ENCODE measurements at places on chromosomes 5 and 9.

- DNase-seq = peak; percentile 57
Observed at GRCh38 chr5:61732369-61732768, 400.3 kb downstream of the ZSWIM6 start.

DNA sequence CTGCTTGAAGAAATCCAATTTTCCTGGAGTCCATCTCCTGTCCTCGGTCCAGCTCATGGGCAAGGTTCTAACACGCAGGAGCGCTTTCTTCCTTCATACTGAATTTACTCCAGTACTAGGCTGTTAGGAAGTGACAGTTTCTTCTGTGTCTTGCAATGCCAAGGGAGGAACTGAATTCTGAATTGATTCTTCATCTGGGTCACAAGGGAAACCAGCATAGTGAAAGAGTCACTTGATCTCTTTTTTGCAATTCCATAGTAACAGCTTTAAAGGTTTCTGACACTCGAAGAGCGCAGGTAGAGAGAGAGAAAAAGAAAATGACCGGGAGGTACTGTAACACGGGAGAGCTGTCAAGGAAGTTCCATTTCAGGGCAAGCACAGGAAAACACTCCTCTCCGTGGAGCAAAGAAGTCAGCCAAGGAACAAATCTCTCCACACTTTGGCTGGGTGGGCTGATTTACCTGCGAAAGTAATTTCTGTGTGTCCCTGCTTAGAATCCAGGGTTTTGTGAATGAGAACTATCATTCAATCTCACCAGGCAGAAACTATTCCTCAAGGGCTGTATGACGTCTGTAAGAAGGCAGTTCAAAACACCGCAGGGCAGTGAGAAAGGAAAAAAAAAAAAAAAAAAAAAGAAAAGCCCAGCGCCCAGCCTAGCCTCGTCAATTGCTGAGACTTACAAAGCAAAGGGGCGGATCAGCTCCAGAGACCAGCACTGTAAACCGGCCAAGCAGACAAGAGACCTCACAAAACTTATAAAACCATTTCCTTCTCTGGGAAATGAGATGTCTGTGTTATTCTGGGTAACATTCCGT, 617.8 kb downstream of the PDE4D start:
- peak; percentile 19 for DNase-seq

DNA sequence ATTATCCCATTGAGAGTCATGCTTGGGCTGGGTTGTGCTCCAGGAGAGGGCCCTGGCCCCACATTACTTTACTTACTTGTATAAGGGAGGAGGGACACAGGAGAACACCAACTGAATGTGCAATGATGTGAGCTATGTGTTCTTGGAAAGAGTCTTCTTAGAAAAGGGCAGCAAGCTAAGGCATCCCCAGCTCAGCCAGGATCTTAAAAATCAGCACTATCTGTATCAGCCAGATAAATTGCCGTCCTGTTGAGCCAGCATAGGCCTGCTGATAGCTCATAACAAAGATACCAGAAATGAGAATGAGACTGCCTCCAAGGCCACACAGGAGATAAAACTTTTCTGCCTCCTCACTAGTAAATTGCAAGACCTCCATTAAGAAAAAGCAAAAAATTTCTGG, 357.5 kb downstream of the CAAP1 start:
- DNase-seq = no peak

GRCh38 chr9:112135706-112136105, 39.4 kb downstream of the SUSD1 start:
- DNase-seq = no peak

GRCh38 chr5:103929338-103930013, 366.9 kb upstream of the NUDT12 start:
- DNase-seq = no peak

GRCh38 chr9:32533336-32533735, 7.3 kb upstream of the RIGI start:
- DNase-seq = no peak

DNA sequence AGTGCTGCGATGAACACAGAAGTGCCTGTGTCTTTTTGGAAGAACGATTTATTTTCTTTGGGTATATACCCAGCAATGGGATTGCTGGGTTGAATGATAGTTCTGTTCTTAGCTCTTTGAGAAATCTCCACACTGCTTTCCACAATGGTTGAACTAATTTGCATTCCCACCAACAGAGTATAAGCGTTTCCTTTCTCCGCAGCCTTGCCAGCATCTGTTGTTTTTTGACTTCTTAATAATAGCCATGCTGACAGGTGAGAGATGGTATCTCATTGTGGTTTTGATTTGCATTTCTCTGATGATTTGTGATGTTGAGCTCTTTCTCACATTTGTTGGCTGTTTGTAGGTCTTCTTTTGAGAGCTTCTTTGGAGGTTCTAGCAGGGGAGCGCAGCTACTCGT, 134.6 kb downstream of the TENT4A start:
- no peak for DNase-seq

- no peak for DNase-seq
Observed at GRCh38 chr5:172795318-172795977, 24.5 kb upstream of the DUSP1 start.

DNA sequence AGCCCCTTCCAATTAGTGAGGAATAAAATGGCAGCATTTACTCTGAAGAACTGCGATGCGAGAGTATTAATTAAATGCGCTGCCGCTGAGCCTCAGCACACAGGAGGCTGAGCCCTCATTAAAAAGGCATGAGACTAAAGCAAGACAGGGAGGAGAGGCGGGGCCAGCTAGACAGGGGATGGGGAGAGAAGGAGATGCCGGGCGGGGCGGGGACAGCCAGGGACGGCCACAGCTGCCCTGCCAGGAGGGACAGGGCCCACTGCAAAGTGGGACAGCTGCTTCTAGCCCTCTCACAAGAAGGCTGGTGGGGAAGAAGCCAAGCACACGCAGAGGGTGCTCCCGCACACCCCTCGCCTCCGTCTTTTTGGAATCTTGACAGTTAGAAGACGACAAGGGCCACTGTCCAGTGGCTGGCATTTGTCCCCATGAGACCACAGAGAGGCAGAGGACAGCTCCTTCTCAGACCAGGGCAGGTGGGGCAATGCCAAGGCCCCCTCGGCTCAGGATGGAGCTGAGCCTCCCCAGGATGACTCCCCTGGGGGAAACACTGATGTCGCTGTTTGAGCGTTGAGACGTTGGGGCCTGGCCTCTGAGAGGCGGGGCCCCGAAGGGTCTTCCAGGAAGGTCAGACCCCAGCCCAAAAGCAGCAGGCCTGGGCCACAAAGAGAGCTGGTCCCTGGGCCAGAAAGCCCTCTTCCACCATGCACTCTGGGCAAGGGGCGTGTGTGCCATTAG, 26.9 kb downstream of the ADAMTS2 start:
- no peak for DNase-seq

DNA sequence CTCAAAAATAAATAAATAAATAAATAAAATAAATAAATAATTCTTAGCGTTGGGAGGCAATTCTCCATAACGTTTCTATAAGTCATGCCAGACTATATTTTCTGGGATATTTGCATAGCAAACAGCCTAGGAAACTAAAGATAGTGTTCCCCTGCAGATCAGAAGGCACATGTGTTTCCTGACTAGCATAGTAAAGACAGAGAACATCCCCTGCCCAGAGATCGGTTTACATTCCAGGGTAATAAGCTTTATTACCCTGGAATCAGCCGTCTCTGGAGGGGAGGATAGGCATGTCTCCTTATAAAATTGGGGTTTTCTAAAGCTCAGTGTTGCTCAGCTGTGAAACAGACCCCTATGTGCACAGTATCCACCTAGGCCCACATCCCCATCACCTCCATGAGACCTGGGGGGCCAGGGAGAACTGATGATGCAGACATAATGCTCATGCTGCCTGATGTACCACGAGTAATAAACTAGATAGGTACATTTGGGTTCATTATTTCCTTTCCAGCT, 36.9 kb upstream of the IFNK start:
- DNase-seq = no peak

GRCh38 chr5:169641253-169641652, 4.2 kb downstream of the DOCK2 start:
- no peak for DNase-seq

DNA sequence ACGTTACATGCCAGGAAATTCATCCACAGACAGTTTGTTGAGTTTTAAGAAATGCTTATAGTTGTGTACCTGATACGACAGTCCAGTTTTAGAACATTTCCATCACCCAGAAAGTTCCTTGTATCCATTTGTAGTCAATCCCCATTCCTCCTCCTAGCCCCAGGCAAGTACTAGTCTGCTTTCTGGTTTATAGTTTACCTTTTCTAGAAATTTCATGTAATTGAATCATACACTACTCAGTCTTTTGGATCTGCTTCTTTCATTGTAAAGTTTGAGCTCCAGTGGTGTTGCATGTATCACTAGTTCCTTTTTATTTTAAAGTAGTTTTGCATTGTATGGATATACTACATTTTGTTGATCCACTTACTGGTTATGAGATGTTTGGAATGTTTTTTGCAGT, 291.2 kb downstream of the AOPEP start:
- no peak for DNase-seq

GRCh38 chr5:166068547-166069335, 2222.7 kb upstream of the WWC1 start:
- no peak for DNase-seq

- no peak for DNase-seq
Observed at GRCh38 chr5:13704396-13704795, 240.1 kb downstream of the DNAH5 start.

DNA sequence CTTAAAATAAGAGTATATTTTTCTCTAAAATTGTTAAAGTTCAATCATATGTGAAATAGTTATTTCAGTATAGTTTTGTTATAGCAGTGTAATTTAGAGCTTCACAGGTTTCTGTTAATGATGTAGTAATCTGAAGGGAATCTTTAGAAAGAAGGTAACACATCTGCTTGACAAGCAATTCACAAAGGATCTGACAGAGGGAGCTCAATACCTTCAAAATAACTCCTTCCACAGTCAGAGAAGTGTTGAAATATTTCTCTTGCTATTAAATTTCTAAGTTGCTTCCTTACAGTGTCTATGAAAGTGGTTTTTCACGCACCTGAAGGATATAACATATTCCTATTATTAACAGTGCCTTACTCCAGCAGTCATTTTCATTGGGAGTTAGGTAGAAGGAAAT, 44.9 kb downstream of the SLC25A51 start:
- DNase-seq = no peak

- no peak for DNase-seq
Observed at GRCh38 chr9:136303066-136303824, 649 bp downstream of the CCDC187 start.

- DNase-seq = peak; percentile 28
Observed at GRCh38 chr9:16236311-16236710, 634.2 kb downstream of the BNC2 start.

- DNase-seq = no peak
Observed at GRCh38 chr9:26262421-26263107, 584.3 kb upstream of the TUSC1 start.

DNA sequence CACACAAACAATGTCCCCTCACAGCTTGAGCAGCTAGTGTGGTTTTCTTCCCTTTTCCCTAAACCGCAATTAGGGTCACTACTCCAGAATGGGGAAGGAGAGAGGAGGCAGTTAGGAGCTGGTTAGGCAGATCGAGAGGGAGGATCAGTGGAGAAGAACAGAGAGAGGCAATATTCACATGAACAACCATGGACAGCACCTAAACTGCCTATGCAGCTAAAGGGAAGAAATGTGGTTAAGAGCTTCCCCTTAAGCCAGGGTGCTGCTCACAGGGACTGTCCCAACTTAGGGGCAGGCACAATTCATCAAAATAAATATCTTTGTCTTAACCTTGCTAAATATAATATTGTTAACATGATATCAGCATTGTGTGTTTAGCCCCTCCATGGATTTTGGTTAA, 359.3 kb upstream of the CDH18 start:
- DNase-seq = no peak

DNA sequence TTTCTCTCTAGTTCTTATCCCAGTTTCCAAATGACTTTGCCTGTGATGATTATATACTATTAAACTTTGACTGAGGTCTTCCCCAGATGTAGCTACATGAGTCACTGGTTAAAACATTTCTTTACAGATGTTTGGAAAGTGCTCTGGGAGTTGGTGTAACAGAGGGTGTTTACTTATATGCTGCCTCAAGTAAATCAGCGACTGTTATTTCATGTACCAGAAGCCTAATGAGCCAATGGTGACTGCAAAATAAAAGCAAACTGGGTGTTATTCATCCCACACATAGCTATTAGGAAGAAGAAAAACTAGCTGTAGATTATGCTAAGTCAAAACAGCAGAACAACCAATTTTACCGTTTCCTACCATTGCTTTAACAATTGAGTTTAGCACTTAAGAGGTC, 929.7 kb upstream of the SEMA6A start:
- no peak for DNase-seq

- DNase-seq = no peak
Observed at GRCh38 chr9:37425298-37425752, 2.8 kb downstream of the GRHPR start.

GRCh38 chr9:70949239-70949638, 172.2 kb downstream of the TRPM3 start:
- no peak for DNase-seq

All from Ammon's horn (tissue), 1 donor.